ENCODE measurements at places on chromosomes 6 and 20. TPM values are rescaled to one million over a fixed set of nuclear protein-coding genes. Genes with fewer than 3 reads are reported as not detected.

The MATN4 gene
- 0.06 TPM for total RNA-seq

The FUT9 gene
- total RNA-seq = not detected

The BMP6 gene
- total RNA-seq = 19.1 TPM

The MLN gene
- not detected for total RNA-seq

The HACE1 gene
- 2.1 TPM for total RNA-seq

The LKAAEAR1 gene
- total RNA-seq = 1.3 TPM

The RIPK1 gene
- total RNA-seq = 11.5 TPM

The IRF4 gene
- 0.45 TPM for total RNA-seq

The THBD gene
- 32.0 TPM for total RNA-seq

The ZNF334 gene
- total RNA-seq = not detected

The ZFP57 gene
- total RNA-seq = not detected

The RREB1 gene
- 7.6 TPM for total RNA-seq

The PLAGL1 gene
- total RNA-seq = 7.7 TPM

The HSF2 gene
- total RNA-seq = 5.0 TPM

The PLCB1 gene
- total RNA-seq = 0.85 TPM

The IMPG1 gene
- total RNA-seq = not detected

The ARFRP1 gene
- 43.6 TPM for total RNA-seq

The UBE2C gene
- 232 TPM for total RNA-seq

The RNF182 gene
- 3.5 TPM for total RNA-seq

The SNHG17 gene
- total RNA-seq = 199 TPM

The ATP9A gene
- 14.1 TPM for total RNA-seq

All from A549 treated with CORT108297 at 1 μM for 4 hours (cell line).